ENCODE measurements at places on chromosomes 1 and 21. TPM values are rescaled to one million over a fixed set of nuclear protein-coding genes. Genes with fewer than 3 reads are reported as not detected.

Gene GLMP
- 12.1 TPM for total RNA-seq

Gene AURKAIP1
- 89.5 TPM for total RNA-seq

Gene SLC44A5
- total RNA-seq: not detected

Gene ZNF695
- 1.2 TPM for total RNA-seq

Gene PCP4
- not detected for total RNA-seq

Gene BMP8A
- 0.16 TPM for total RNA-seq

Gene SLC26A9
- not detected for total RNA-seq

Gene TNFRSF14
- 135 TPM for total RNA-seq

Gene C1orf167
- not detected for total RNA-seq

Gene PAQR6
- total RNA-seq: 5.7 TPM

Gene TDRD5
- total RNA-seq: not detected

Measured in activated CD4-positive, alpha-beta T cell treated with anti-CD3 and anti-CD28 coated beads for 36 hours (primary cell).